ENCODE measurements at places on chromosomes 11 and 22.

- no peak for DNase-seq
Observed at GRCh38 chr22:38397189-38398085, 57.6 kb downstream of the KCNJ4 start.

GRCh38 chr11:35783809-35784208 lies 121.2 kb downstream of the TRIM44 start:
- no peak for DNase-seq

- DNase-seq: no peak
Observed at GRCh38 chr11:110339456-110340250, 43.2 kb upstream of the RDX start.

- no peak for DNase-seq
Observed at GRCh38 chr11:112229159-112229558, 2.9 kb downstream of the PTS start.

DNA sequence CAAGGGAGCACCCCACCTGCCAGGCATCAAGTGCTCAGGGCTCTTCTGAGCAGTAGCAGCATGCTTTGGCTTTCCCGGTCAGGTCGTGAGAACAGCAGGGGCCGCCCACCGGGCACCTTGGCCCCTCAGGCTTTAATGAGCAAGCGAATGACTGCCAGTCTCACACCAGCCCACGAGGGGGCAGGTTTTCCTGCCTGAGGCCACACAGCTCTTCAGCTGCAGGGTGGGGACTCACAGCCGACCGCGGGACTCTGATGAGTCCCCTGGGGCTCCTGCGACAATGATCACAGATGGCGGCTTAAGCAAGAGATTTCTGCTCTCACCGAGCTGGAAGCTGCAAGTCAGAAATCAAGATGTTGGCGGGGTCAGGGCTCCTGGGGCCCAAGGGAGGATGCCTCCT lies 14.3 kb upstream of the FGF19 start:
- DNase-seq: no peak

All from stimulated activated CD4-positive, alpha-beta T cell treated with anti-CD3 and anti-CD28 coated beads, TNF-alpha, amount 100 ng/mL, for 48 hours (primary cell).